ENCODE measurements at places on chromosomes 4 and X. TPM values are rescaled to one million over a fixed set of nuclear protein-coding genes. Genes with fewer than 3 reads are reported as not detected.

DNA sequence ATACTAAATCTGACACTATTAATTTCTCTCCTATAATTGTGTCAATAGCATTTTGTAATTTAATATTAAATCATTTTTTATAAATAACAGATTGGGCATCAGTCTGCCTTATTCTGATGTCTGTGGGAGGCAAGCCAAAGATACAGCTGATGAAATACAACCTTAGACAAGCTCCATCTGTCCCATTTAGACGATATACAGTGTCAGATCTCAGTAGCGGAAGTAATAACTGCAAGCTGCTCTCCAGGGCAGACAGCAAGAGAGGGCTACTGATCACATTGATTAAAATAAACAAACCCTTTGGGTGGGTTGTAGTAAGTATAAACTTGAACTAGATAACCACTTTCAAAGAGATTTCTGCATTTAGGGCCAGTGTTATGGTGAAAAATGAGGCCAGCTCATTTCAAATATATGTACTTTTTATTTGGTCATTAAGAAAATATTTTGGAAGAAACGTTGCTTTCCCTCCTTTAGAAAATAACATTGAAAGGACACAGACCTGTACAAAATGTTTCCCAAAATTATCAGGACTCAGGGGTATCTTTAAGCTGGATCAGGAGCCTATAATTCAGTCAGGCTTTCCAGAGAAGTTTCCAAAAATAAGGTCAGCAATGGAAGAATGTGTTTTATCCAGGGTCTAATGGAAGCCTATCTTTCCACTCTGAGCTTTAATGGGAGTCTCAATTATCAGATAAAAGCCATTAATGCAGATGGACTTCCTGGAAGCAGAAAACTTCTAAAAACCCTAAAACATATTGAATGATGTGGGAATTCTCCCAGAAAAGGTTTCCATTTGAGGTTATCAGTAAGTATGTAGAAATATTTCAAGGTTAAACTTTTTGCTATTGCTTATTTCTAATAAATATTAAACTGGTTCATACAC lies 1028.8 kb upstream of the IGFBP7 start:
- no peak overlapping the region for H3K4me3 ChIP-seq
- H3K36me3 ChIP-seq = no peaks in the 10 kb centered on the region
- no peak for DNase-seq
- no peaks in the 10 kb centered on the region for H3K4me1 ChIP-seq
- no peaks in the 10 kb centered on the region for H3K27me3 ChIP-seq

- peaks cover 4% of the 10 kb centered on the region for H3K27me3 ChIP-seq
- no peak for DNase-seq
- no peak overlapping the region for H3K4me3 ChIP-seq
- no peak overlapping the region for H3K27ac ChIP-seq
- H3K36me3 ChIP-seq = no peaks in the 10 kb centered on the region
- H3K4me1 ChIP-seq = no peaks in the 10 kb centered on the region
Measured at GRCh38 chr4:98773638-98774037, 115.2 kb upstream of the TSPAN5 start.

DNA sequence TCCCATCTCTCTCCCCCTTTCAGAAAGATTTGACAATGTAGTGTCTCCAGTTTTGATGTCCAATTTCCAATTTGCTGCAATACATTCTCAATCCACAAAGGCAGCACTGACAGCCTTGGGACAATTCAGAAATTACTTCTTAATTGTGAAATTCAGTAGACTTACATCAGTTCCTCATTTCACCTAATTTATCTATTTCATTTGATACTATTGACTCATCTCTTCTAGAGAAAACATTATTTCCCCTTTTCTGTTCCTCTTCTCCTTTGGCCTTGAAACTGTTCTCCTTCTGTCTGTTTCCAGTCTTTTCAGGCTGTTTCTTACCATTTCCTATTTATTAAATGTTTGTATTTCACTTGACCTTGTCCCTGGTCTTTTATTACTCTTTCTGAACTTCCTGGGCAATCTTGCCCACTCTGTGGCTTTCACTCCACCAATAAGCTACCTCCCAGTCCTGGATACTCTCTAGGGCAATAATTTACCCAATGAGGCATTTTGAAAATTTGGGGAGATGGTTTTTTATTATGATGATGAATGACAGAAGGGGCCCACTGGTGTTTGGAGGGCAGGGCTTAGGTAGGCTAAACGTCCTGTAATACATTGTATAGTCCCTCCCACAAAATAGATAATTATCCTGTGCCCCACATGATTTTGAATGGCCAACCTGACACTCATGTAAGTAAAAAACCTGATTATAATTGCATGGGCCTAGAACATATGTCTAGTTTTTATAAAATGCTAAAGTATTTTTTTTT lies 498.0 kb upstream of the BOD1L1 start:
- no peak for DNase-seq
- peaks cover 63% of the 10 kb centered on the region for H3K36me3 ChIP-seq
- no peak overlapping the region for H3K27ac ChIP-seq
- peaks cover 40% of the 10 kb centered on the region for H3K4me1 ChIP-seq
- no peak overlapping the region for H3K4me3 ChIP-seq
- no peaks in the 10 kb centered on the region for H3K27me3 ChIP-seq

GRCh38 chrX:87578978-87579377 lies 61.4 kb downstream of the KLHL4 start:
- no peaks in the 10 kb centered on the region for H3K36me3 ChIP-seq
- no peak for DNase-seq
- no peaks in the 10 kb centered on the region for H3K4me1 ChIP-seq
- no peaks in the 10 kb centered on the region for H3K27me3 ChIP-seq

The SLC6A14 gene
- not detected for total RNA-seq

The CITED1 gene
- not detected for total RNA-seq

DNA sequence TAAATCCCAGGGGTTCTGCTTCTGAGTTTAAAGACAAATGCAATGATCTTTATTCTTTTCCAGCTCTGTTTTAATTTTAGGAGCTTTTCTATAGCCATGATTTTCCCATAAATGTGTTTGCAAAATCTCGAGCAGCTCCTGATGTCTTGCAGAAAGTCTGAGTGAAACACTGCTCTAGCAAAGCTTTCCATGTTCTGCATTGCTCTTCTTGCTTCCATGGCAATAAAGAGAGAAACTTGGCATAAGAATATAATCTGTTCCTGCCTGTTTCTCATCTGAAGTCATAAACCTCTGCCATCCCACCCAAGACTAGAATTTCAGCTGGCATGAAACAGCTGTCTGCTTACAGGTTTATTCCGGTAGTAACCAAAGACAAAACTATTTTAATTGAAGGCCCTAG lies 254.5 kb downstream of the SPRY1 start:
- DNase-seq = no peak
- no peak overlapping the region for H3K27ac ChIP-seq
- peaks cover 17% of the 10 kb centered on the region for H3K4me1 ChIP-seq
- H3K27me3 ChIP-seq = no peaks in the 10 kb centered on the region
